ENCODE measurements at places on chromosomes 2 and 18.

DNA sequence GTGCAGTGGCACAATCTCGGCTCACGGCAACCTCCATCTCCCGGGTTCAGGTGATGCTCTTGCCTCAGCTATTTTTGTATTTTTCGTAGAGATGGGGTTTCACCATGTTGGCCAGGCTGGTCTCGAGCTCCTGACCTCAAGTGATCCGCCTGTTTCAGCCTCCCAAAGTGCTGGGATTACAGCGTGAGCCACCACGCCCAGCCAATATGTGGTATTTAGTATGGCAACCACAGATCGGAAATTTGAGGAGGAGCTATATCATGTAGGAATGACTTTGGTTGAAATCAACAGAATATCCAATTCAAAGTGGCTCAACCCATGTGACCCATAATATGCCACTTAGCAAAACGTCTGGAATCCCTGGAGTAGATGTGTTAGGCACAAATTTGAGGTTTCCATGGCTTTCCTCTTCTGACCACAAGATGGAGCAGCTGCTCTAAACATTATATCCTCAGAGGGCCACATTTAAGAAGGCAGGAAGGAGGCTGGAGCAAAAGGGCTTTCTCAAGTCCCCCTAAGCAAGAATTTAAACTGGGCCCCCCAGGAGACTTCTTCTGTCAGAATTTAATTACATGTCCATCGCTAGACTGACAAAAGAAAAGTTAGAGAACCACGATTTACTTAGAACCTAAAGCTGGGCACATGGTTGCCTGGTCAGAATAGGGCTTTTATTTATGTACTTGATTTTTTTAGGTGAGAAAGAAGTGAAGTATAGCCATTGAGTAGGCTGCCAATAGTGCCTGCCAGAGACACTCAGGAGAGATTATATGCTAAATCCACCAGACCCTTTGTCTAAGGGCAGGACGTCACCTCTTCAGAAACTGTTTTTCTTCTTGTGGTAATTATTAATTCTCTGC, 49.6 kb upstream of the ITSN2 start:
- no peak for DNase-seq

DNA sequence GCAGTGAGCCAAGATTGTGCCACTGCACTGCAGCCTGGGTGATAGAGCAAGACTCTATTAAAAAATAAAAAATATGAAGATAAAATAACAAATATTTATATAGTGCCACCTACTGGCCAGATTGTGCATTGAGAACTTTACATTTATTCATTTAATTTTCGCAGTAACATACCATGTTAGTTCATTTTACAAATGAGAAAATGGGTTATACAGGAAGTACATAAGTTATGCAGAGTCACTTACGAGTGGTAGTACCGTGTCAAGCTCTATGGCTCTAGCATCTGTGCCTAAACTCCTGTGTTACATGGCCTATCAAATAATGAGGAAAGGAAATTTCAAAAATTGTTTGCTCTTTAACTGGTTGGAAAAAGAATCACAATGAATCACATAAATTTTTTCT, 27.9 kb downstream of the RIF1 start:
- DNase-seq = no peak

- no peak for DNase-seq
Observed at GRCh38 chr18:35811896-35812295, 160.6 kb upstream of the RMP24 start.

DNA sequence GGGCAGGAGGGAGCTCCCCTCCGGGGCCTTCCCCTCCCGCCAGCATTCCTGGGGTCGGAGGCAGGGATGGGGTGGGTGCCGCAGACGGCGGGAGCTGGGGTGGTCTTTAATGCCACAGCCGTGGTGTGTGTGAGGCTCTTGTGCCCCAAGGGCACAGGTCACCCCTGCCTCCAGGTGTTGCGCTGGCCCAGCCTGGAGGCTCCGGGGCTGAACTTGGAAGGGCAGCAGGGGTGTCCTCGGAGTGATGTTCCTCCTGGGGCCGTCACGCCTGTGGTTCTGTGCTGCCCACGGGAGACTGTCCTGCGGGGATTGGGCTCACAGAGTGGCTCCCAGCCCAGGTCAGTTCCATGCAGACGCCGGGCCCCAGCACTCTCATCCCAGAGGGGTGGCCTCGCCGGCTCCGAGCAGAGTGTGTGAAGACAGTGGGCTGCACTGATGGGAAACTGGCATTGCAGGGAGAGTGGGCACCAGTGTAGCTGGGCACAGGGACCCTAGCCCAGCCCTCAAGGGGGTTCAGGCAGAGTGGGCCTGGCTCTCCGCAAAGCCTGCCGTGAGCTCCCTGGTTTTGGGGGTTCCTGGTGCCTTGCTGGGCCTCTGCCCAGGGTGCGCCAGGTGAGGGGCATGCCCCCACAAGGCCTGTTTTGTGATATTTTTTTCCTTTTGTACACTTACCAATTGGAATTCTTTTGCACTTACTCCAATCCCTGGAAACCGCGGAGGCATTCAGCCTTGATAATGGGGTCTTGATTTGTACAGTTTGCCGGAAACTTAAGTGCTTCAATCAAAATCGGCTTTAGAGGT, 56.7 kb downstream of the NFATC1 start:
- no peak for DNase-seq

- no peak for DNase-seq
Observed at GRCh38 chr18:37420315-37420880, 145.2 kb downstream of the CELF4 start.

GRCh38 chr2:83112858-83113257, 1346.2 kb downstream of the SUCLG1 start:
- DNase-seq = no peak

DNA sequence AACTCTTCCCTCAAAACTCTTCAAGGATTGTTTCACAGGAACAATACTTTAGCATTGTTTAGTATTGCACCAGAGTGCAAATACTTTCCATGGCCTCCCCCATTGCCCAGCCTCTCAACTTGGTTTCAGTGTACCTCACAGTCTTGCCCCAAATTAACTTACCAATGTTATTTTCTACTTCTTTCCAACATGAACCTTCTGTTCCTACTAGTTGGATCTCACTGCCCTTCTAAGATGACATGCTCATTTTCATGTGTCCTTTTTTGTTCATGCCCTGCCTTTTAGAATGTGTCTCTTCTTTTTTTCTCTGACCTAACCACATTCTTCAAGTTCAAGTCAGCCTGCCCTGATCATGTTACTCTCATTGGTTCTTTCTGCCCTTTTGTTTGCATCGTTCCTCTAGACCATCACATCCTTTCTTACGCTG, 4.1 kb downstream of the SPATS2L start:
- no peak for DNase-seq

- DNase-seq = no peak
Observed at GRCh38 chr2:105747991-105748390, 3.3 kb downstream of the NCK2 start.

DNA sequence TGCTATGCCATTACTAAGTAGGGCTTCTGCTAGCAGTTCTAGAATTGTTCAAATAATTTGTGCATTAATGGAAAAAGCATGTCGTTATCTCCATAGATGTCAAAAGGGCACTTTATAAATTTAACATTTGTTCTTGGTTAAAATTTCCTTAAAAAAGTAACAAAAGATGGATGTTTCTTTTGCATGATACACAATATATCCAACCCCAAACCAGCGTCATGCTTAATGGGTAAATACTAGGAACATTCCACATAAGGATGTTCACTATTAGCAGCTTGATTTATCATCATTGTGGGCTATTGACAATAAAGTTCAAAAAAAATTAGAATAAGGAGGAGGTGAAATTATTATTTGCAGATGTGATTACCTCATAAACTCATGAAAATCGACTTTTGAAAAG, 79.7 kb downstream of the GREB1L start:
- no peak for DNase-seq

DNA sequence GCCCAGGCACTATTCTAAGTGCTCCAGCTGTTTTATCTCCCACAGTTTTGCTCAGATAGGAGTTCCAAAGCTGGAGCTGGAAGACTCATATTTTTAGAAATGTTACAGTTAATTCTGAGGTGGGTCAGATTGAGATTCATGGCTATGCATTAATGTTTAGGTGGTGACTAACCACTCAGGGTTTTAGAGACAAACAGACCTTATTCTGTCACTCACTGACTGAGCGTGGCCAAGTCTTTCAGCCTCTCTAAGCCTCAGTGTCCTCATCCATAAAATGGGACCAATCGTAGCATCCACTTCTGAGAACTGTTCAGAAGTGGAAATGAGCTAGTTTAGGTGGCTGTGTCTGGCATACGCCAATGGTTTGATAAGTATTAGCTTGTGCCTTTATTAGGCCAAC, 4.3 kb upstream of the CASP8 start:
- no peak for DNase-seq

DNA sequence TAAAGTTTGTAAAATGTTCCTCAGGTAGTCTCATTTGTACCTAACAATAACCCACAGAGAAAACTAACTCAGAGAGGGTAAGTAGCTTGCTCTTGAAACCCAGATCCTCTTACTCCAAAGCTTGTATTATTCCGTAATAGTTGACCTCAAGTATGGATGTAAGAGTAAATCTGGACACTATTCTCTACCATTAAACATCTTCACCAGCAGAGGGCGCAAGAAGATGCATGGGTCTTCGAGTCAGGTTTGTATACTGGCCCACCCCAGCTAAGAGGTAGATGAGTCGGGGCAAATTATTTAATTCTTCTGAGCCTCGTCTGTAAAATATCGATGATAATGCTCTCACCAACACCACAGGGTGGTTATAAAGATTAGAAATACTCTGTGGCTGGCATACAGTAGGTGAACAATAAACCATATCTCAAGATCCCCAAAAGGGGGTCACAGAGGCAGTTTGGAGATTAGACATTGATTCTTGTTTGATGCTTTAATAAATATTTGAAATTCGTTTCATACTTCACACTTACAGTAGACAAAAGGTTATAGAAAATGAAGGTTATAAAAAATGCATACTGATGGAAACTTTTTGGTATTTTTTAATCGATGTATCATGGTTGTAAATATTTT, 3.5 kb upstream of the CABLES1 start:
- DNase-seq = peak; percentile 59

DNA sequence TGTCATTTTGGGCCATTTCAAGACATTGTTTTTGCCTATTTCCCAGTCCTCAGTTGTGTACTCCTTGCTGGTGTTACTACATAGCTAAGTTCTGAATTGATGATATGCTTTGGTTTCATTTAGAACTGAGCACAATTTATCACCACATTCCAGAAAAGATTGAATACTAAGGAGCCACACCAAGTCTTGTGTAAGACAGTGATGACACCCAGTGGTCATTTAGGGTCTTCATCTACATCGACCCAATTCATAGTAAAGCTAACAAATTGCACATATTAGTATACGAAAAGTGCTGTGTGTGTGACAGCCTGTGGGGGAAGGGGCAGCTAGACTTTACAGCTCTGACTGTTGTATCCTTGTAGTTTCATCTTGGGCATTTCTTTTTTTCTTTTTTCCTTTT, 10.9 kb upstream of the DLX2 start:
- no peak for DNase-seq

GRCh38 chr2:73985308-73986084, 786 bp downstream of the TET3 start:
- DNase-seq = peak; percentile 59

DNA sequence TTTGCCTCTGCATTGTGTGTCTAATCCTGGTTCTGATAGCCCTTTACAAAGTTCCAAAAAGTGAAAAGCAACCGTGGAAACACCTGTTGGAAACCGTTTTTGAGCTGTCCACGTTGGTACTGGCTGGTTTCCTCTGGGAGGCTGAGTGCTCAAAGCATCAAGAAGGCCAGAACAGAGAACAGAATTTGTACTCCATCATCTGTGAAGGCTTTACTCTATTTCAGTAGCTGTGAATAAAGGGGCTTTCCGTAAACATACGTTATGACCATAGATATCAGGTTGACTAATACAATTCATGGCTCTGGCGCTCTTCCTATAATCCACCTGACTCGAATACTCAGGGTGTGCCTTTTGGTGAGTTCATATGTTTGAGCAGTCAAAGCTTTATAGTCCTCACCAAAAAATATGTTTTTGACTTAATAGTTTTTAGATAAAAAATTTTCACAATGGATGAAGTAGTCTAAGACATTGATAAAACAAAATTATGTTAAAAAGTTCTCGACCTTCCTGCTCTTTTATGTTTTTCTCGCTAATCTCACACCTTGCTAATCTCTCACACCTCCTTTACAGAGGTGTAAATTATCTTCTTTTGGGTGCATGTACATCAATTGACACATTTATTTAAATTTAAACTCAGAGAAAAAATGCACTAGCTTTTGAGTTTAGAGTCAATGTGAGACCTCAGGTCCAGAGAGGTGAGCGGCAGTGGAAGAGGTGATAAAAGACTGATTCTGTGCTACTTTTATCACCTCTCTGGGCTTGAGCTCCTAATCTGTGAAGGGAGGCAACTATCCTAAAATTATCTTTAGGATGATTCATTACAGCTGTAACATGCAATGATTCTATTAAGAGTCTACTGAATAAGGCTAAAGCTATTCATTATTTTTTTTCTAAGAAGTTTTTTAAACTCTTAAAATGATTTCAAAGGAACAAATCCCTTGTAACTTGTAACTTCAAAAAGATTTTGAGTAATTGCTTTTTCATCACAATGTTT, 65.3 kb downstream of the CXCR4 start:
- no peak for DNase-seq

GRCh38 chr2:105793196-105793975, 48.7 kb downstream of the NCK2 start:
- no peak for DNase-seq

GRCh38 chr2:238596571-238597551, 170.1 kb downstream of the ASB1 start:
- DNase-seq = peak; percentile 57

Data from left cardiac atrium (tissue), 4 donors.